ENCODE measurements at places on chromosomes 16 and 17. TPM values are rescaled to one million over a fixed set of nuclear protein-coding genes. Genes with fewer than 3 reads are reported as not detected.

NOXO1 gene
- not detected for total RNA-seq

- DNase-seq, result no peak
Observed at GRCh38 chr17:70169709-70170597, 621 bp downstream of the KCNJ2 start.

- no peak for DNase-seq
Observed at GRCh38 chr17:35790841-35791240, 4.6 kb downstream of the MMP28 start.

GRCh38 chr17:75288359-75288758 lies 874 bp downstream of the SLC25A19 start:
- no peak for DNase-seq

UTS2R gene
- 0.46 TPM for total RNA-seq

- DNase-seq, result no peak
Observed at GRCh38 chr16:12145918-12146317, 169.4 kb downstream of the SNX29 start.

DNA sequence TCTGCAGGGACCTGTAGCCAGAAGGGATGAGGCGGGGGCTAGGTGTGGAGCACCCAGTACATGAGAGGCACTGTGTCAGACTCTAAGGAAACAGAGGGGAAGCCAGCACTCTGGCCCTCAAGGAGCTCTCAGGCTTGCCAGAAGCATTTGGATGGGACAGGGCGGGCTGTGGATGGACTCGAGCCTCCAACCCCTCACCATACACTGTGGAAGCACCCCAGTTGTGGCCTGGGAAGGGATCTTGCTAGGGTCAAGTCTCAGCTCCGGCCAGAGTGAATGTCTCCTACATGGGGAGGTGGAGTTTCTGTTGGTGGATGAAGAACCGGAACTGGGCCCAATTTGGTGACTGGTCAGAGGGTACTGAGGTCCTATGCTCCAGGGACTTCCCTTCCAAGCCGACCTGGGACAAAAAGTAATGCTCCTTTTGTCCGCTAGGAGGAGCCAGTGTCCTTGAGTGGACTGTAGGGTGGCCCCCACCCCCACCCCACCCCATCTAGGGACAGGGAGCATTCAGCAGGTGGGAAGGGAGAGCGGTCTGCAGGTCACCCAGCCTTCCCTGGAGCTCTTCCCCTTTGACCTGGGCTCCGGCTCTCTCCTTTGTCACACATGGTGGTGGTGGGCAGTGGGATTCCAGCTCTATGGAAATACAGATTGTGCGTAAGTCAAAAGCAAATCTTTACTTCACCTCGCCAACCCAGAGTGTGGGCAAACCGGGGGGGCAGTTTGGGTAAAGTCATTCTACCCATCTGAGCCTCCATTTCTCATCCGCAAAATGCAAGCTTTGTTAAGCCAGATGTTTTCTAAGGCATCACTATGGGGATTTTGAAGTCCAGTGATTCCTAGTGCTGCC lies 20.4 kb upstream of the PHB1 start:
- peak; percentile 62 for DNase-seq

DNA sequence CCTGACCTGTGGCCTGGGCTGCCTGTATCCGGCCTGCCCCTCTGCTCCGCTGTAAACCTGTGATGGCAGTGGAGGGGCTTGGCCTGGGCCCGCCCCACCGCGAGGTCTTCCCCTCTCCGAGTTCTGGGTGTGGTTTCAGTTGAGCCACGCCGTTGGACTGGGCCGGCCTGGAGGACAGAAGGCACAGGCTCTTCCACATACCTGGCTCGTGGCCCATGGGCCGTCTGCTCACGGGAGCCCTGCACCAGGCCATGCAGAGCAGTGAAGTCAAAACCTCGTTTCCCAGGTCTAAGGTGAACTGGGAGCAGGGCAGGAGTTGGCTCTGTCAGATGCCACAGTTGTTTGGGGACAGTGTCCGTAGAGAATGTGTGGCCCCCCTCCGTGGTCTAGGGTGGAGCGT lies 5.6 kb upstream of the RNPS1 start:
- DNase-seq, result no peak

KRT39 gene
- total RNA-seq, result not detected

- no peak for DNase-seq
Observed at GRCh38 chr17:39781031-39781860, 43.5 kb downstream of the GRB7 start.

GRCh38 chr16:85086347-85087291 lies 25.7 kb downstream of the CIBAR2 start:
- peak; percentile 83 for DNase-seq

DNA sequence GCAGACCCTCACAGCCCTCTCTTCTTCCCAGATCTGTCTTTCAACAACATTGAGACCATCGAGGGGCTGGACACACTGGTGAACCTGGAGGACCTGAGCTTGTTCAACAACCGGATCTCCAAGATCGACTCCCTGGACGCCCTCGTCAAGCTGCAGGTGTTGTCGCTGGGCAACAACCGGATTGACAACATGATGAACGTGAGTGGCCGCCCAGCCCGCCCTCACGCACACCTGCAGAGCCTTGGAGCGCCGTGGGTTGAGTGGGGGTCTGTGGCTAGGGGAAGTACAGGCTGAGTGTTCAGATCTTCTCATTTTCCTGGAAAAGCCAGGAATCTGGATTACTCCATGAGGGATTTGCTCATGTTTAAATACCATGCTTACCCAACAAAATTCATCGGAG lies 15.2 kb downstream of the DRC3 start:
- DNase-seq, result no peak

MINK1 gene
- 26.2 TPM for total RNA-seq

DNA sequence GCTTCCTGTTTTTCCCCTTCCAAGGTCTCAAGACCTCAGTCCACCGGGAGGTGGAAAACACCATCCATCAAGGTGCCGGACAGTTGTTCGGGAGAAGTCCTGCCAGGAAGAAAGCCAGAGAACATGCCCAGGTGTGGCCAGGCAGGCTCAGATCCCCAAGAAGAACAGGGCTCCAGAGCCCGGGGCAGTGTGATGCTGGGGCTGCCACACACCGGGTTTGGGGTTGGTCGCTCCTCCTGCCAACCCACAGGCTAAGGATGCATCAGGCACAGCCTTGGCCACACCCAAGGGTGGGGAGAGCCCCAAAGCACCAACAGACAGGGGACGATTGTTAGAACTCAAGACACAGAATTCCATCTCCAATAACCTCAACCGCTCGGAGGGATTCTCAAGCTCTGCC lies 19.7 kb downstream of the ZFHX3 start:
- no peak for DNase-seq
